ENCODE measurements at places on chromosomes 12 and 14.

- no peak for DNase-seq
These were observed 127.4 kb upstream of the PRMT8 start for GRCh38 chr12:3363608-3364007.

GRCh38 chr14:93733631-93734030 lies 54.7 kb downstream of the PRIMA1 start:
- no peak for DNase-seq

DNA sequence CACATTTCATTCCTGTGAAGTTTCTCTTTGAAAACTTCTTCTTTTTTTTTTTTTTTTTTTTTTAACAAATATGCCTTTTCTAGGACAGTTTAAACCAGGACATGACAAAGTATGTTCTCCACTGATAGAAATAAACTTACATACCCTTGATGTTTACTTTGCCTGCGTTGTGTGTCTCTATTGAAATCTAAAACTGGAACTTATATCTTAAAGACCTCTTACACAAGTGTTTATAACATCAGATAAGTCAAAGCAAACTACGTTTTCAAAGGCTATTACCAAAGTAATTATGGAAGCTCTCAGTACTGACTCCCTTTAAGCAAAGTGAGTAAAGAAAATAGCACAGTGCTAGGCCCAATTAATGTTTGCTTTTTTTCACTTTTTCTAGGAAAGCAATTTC lies 30.6 kb upstream of the ISM2 start:
- no peak for DNase-seq

GRCh38 chr12:66552716-66553115 lies 126.2 kb downstream of the GRIP1 start:
- no peak for DNase-seq

DNA sequence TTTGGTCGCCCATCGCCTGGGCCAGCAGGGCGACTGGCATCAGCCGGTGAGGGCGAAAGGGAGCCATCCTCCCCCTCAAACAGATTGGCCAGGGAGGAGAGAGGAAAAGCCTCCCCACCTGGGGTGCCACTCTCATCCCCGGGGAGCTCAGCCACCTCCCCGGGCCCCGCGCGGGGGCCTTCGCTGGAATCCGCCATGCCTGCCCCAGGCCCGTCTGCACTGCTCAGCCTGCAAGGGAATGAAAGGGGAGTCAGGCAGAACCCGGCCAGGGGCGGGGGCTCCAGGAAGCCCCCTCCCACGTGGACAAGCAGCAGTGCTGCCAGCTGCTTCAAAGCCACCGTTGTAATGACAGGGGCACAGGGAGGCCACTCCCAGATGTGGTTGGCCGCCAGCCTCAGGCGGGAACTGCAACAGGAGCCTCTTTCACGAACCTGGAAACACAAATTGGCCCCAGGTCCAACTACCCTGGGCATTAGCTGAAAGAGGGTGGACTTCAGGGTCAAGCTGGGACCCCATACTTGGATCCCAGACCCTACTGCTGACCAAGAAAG lies 18.5 kb downstream of the TRPV4 start:
- DNase-seq = no peak

GRCh38 chr14:31207287-31207754 lies 272 bp downstream of the HECTD1 start:
- no peak for DNase-seq

DNA sequence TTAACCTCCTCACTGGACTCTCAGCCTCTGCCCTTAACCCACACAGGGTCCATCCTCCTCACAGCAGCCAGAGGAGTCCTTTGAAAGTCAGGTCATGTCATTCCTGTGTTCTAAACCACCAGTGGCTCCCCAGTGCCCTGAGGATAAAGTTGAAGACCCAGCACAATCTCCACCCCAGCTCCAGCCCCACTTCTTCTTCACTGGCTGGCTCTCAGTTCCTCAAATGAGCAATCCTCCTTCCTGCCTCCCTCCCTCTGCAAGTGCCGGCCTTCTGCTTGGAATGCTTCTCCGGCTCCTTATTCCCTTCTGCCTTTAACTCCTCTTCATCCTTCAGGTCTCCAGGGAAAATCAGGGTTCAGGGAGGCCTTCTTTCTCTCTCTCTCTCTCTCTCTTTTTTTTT lies 32.0 kb upstream of the SPPL3 start:
- no peak for DNase-seq

DNA sequence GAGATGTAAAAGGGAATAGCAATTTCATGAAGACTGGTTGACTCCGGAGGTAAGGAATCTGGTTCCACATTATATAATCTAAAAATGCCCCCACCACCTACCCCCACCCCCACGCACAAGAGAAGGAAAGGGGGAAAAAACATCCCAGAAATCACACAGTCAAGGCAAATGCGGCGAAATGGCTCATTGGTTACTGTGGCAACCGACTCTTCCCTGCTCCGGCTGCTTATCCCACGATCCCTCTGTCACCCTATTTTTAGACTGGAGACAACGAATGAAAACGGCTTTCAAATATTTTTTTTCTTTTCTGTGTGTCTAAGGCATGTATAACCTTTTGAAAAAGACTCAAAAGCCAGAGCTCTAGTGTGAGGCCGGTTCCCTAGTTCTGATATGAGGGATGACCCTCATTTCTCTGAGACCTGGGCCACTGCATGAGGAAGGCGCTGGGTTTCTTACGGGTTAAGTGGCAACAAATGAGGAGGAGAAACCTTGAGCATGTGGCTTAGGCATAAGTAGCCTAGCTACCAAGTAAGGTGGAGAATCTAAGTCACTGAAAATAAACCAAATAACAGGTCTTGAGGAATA lies 148.3 kb upstream of the GRIN2B start:
- DNase-seq = no peak

DNA sequence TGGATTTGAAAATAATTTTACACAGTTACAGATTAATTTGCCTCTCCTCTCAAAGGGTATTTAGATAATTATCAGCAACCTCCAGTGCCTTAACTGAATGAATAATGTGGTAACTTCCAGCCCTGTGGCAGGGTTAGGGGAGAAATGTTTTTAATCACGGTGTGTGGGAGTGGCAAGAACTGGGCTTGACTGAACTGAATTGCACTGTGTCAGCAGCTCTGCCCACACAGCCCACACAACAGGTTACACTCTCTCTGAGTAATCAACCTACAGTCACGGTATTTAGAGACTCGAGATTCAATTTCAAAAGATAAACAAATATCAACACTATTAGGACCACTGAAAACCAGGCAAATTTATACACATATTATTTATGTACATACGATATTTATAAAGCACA lies 198.5 kb downstream of the KCNC2 start:
- no peak for DNase-seq

DNA sequence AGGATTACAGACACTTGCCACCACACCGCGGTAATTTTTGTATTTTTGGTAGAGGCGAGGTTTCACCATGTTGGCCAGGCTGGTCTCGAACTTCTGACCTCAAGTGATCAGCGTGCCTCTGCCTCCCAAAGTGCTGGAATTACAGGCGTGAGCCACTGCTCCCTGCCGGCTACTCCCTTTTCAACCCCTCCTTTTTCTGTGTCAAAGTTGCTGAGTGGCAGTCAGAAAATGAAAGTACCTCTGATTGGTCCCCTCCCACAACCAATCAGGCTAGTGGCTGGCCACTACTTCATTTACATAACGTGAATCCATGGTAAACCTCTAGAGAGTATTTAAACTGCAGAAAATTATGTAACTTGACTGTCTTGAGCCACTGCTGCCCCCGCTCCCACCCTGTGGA lies 5.9 kb downstream of the RESF1 start:
- no peak for DNase-seq

DNA sequence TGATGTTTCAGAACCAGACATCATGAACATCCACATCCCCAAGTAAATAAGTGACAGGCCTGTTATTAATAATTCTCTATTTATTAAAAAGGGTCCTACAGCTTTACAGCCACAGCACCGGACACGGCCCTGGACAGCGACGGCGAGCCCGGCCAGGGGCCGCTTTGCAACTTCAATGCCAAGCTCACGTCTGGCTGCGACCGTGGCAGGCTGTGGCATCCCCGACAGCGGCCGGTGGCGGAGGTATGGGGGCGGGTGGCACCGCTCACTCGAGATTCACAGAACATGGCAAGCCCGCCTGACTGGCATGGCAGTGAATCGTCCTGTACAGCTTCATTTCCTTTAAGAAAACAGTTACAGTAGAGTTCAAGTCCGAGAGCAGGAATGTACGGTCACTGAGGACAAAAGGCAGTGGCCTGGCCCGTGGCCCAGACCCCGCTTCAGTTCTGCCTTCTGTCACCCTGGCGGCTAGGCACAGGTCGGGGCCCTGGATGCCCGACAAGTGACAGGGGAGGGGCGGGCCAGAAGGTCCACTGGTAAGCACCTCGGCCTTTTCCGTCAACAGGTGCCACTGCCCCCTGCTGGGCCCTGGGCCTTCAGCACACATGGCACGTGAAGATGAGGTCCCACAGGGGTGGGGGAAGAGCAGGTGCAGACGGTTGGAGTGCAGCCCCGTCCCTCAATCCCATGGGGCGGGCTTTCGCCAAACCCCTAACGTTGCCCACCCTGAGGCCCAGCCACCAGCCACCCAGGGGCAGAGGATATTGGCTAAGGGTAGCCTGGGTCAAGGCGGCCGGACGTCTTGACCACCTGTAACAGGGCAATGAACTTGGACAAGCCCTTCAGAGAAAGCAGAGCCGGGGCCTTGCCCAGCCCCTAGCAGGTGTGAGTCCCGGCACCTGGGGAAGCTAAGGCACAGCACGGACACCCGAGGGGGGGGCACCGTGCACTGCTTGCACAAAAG lies 30.3 kb downstream of the HIP1R start:
- DNase-seq = no peak

GRCh38 chr14:37491076-37491475 lies 104.0 kb downstream of the FOXA1 start:
- DNase-seq = no peak

DNA sequence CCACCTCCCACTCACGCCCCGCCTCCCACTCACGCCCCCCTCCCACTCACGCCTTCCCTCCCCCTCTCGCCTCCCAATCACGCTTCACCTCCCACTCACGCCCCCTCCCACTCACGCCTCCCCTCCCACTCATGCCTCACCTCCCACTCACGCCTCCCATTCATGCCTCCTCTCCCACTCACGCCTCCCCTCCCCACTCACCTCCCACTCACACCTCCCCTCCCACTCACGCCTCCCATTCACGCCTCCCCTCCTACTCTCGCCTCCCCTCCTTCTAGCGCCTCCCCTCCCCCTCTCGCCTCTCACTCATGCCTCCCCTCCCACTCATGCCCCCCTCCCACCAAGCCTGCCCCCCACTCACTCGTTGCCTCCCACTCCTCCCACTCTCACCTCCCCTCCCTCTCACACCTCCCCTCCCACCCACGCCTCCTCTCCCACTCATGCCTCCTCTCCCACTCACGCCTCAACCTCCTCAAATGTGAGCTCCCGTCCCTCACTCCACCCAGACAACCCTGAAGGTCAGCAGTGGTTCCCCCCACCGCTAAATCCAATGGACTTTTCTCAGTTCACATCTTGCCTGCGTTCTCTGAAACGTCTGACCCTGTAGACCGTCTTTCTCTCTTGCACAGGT lies 39.8 kb downstream of the TMEM63C start:
- no peak for DNase-seq

DNA sequence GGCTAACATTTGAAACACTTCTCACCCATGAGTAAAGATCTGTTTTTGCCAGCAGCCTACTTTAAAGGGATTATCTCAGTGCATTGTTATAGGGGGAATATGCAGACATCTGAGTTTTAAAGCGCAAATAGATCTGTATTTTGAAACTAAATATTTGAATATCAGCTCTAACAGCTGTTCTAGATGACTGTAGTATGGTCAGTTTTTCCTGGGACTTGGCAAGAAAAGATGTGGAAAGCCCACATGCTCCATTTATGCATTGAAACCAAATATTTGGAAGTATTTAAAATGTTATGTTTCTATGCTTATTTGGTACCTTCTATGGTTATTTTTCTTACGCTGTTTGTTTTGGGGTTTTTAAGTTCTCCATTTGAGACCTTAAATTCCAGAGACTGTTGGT lies 41.7 kb downstream of the RIC8B start:
- no peak for DNase-seq

DNA sequence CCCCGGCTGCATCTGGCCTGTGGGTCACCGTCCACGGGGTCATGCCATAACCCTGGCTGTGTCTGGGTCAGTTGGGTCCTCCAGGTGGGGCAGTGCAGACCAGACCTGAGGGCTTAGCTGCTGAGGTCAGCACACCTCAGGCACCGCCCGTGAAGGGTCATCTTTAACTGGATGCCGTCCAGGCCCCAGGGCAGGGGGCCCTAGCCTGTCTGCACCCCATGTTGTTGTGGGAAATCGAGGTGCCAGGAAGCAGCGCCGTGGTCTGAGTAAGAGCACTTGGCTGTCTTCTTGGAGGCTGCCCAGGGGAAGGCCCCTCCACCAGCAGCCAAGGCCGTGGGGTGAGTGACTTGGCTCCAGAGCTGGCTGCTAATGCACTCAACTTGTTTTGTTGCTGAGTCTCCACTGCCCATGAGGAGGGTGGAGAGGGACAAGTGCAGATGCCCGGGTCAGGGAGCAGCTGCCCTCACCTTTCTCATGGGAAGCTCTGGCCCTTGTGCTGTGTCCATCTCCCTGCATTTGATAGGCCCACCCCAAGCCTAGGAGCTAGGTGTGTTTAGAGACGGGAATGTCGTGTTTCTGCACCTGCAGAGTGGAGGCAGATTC lies 317.2 kb downstream of the TMEM121 start:
- no peak for DNase-seq

DNA sequence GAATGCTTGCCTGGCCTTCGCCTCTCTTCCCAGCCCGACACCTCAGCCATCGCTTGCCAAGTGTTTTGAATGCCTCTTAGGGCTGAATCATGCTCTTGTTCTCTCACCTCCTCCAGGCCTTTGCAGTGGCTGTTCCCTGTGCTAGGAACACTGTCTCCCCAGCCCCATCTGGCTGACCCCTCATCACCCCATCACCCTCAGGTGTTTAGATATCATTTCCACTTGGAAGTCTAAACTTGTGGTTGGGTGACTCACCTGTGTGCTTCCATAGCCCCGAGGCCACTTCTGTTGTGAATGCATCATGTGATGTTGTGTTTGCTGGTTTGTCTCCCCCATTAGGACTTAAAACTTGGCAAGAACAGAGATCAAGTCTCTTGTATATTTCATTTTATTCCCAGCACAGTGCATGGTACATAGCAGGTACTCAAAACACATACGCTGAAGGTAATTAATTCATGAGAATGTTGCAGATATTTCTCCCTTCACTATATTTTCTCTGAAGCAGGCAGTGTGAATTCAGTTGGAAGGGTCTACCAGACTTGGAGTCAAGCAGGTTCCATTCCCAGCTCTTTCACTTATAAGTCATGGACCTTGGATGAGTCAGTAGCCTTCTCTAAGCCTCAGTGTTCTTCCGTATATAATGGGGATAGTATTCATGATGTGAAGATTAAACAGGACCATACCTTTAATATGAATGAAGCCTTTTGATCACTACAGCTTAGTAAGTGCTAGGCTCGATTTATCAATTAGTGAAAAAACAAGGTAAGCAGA lies 67.8 kb downstream of the HRK start:
- no peak for DNase-seq

- DNase-seq = no peak
These were observed 3.1 kb upstream of the NFATC4 start for GRCh38 chr14:24364841-24365240.

- DNase-seq = no peak
These were observed 5.2 kb downstream of the LRTM2 start for GRCh38 chr12:1825382-1826102.
